Activated CD8-positive, alpha-beta memory T cell treated with anti-CD3 and anti-CD28 coated beads for 1 hour (primary cell): ENCODE measurements at places on chromosomes 3 and 15.

- DNase-seq = no peak
Measured at GRCh38 chr3:38264779-38265178, 833 bp upstream of the SLC22A13 start.

DNA sequence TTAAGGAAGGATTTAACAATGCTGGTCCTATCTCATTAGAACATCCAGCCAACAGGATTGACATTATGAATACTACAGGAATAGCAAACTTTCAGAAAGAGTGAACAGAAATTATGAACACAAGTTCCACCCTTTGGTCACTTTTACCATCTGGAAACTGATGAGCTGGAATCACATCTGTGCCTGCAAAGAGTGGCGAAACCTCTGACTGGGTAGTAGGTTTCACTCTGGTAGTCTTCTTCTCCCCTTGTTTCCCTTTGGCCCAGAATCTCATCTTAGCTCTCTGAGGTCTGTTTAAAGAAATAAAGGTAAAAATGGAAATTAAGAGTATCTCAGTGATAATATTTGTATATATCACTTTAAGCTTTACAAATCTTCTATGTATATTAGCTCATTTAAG, 73.1 kb downstream of the NR2E3 start:
- DNase-seq = no peak

- DNase-seq = no peak
Measured at GRCh38 chr3:42653560-42654330, at the start of gene ZBTB47. TSS of gene ZBTB47 (plus strand) at chr3:42653697. CDS start at chr3:42658356, 4,659 bp downstream.

DNA sequence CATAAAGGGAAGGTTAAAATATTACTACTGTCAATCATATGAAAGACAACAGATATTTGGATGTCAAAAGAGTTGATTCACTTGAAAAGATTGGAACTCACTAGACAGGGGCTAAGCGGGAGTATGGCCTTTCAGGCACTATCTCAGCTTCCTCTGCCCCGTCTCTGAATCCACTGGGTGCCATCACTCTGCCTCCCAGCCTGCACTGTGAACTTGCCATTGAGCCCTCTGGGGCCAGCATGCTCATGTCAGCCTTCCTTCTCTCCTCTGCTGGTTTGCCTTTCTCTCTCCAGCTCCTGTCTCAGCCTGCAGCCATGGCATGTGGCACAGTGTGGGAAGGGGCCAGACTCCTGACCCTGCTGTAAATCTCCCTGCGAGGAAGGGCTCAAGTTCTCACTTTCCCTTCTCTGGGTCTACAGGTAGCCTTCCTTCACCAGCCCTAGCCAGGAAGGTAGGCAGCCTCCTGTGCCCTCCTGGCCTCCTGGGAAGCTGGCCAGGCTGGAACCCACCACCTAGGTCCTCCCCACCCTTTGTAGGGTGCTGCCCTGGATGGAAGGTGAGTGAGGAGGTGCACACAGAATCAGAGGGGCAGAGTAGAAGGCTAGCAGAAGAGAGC, 54.0 kb upstream of the SLCO2A1 start:
- no peak for DNase-seq

DNA sequence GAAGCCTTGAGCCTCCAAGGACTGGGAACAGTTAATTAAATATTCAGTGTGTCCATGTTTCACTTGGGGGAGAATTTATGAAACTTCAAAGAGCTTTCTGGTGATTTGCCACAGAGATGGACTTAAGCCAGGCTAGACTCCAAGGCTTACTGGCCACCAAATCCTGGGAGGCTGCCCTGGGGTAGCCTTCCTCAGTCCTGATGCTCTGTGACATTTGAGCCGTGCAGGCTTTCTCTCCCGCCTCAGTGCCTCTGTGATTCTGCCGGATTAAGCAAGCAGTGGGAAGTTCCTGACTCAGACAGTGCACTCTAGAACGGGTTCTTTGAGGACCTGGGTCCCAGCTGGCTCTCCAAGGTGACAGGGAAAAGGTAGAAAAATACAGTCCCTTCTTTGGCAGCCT, 314.7 kb upstream of the ICE2 start:
- no peak for DNase-seq

DNA sequence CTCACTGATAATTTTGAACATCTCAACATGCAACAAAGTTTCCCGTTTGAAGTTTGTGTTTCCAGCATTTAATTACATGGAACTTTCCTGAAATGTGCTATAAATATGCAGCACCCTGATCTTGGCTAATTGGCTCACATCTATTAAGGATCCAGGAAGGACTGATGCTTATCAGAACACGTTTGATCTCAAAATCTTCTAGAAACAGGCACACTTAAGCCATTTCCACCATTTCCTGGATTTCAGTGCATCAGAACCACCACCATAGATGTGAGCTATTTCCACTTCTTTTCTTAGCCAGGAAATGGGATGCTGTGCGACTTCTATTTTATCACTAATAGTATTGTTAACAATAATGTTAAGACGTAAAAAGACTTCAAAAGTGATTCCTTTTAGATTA, 228.9 kb downstream of the FEZF2 start:
- no peak for DNase-seq

- no peak for DNase-seq
Measured at GRCh38 chr3:155778462-155778861, 27.6 kb downstream of the C3orf33 start.

GRCh38 chr3:33186524-33187367, 31.9 kb downstream of the SUSD5 start:
- DNase-seq = no peak

- DNase-seq = no peak
Measured at GRCh38 chr15:76252249-76252648, 59.0 kb downstream of the ETFA start.

- DNase-seq = no peak
Measured at GRCh38 chr15:85154061-85154460, 172.4 kb downstream of the PDE8A start.

DNA sequence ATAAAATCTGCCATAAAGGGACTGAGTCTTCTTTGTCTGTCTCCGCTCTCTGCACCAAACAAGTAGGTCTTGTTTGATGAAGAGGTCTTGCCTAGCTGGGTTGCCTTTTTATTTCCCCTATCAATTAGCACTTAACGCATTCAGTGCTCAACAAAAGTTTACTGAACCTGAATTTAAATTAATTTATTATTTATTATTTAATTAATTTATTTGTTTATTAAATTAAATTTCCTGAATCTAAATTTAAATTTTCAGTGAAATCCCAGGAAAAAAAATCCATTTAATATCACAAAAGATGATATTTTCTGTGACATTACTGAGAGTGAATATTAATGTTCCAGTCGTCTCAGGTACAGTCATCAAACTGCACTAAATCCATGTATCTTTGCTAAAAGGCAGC, 164.9 kb upstream of the AGTR1 start:
- DNase-seq = no peak

GRCh38 chr3:99639579-99639978, 1.2 kb downstream of the COL8A1 start:
- DNase-seq = no peak

- no peak for DNase-seq
Measured at GRCh38 chr3:36957862-36958686, 13.2 kb upstream of the TRANK1 start.

DNA sequence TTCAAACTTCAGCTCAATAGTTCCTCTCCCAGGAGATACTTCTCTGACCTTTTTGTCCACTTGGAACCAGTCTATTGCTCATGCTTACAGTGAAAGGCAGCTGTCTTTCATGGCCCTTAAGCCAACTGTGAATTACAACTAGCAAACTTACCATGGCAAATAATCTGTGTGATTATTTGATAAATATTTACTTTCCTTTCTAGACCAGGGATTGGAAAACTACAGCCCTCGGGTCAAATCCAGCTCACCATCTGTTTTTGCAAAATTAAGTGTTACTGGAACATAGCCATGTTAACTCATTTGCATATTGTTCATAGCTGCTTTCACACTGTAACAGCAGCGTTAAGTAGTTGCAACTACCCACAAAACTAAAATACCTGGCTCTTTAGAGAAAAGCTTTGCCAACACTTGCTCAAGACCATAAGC, 289.1 kb upstream of the MCTP2 start:
- DNase-seq = no peak

GRCh38 chr15:69812861-69813261, 284.9 kb downstream of the TLE3 start:
- DNase-seq = no peak

DNA sequence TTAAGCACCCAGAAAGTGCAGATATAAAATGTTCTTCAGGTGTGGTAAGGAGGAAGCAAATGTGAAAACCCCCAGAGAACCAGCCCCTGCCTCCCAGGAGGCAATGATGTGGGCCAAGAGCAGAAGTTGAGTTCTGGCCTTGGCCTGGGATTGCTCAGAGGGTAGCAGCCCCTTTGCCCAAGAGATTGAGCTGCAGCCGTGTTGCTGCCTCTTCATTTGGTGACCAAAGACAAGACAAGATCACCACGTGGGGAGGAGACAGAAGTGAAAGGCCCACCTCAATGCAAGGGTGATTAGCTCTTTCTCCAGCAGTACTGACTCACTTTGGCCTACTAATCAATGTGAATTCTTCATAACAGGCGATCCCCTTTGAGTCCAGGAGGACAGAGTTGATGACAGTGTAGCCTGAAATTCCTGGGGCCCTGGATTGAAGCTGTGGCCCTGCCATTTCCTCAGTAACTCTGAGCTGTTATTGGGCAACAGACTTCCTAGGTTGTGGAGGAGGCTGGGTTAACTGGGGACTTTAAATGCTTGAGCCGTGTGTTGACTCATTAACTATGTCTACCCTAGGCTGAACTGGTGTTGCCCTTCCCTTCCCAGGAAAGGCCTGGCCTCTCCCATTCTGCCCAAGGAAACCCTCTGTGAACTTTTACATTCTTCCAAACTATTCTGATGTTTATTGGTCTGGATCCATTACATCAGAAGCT, 86.5 kb downstream of the ST6GAL1 start:
- DNase-seq = no peak

GRCh38 chr15:89089316-89090230, 1.3 kb downstream of the ABHD2 start:
- DNase-seq = no peak

GRCh38 chr3:154904328-154904727, 175.8 kb upstream of the MME start:
- no peak for DNase-seq

GRCh38 chr3:55000546-55000945, 72.7 kb upstream of the LRTM1 start:
- DNase-seq = no peak

DNA sequence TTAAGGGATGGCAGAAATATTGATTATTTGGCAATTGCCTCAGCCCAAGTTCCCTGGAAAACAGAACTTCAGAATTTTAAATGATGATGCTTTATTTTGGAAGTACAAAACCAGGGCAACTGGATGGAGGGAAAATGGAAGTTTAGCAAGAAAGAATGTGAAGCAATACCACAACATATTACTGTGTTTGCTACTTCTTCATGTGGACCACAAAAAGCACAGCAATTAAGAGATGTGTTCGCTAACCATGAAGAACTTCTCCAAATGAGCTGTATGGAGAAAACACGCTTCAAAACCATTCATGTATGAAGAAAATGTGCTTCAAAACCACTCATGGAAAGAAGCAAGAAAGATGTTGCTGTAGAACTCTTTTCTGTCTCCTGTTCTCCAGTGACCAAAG, 64.7 kb upstream of the ARL6 start:
- DNase-seq = no peak

DNA sequence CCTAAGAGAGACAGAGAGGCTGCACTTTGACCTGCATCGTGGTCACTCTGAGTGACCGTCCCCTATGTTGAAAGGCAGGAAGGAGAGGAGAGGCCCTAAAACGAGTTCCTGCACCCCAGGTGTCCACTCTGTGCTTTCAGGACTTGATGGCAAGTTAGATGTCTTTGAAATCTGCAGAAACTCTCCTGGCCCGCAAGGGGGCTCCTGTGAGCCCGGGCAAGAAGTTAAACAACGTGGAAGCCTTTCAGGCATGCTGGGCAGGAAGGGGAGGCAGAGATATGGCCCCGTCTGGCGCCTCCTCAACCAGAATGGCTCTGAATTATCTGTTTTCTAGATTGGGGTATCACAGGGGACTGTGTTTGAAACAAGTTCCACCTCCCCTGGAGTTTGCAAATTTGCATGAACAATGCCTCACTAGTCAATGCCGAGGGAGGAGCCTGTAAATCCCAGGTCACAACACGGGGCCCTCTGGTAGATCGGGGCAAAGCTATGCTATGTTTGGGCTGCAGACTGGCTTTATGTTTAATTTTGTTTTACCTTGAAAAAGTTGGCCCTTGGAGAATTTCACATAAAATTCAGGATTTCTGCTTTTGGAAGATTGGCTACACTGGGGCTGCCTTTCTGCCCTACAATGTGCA, 9.8 kb downstream of the CTXND1 start:
- DNase-seq = no peak

DNA sequence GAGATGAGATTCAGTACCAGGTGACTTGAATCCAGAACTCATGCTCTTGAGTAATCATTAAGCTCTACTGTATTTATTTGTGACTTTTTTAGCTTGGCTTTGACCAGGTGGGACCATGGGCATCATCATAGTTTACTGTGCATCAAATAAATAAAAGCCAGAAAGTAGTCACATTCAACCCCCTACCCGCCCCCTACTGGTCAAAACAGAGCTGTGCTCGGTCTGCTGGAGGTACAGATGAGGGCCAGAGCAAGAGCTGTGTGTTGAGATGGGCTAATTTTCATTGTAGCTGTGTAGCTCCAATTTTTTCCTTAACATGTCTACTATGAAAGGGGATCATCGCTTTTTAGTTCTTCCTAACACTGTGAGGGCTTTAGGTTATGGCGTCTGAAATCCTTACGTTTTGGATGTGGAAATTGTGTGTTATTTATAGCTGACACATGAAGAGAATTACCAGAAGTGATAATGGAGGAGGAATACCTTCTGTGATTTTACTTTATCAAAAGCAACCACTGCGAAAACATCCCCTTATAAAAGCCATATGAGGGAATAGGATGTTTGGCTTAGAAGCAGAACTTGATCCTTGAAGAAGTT, 375.1 kb downstream of the PTPRG start:
- no peak for DNase-seq

DNA sequence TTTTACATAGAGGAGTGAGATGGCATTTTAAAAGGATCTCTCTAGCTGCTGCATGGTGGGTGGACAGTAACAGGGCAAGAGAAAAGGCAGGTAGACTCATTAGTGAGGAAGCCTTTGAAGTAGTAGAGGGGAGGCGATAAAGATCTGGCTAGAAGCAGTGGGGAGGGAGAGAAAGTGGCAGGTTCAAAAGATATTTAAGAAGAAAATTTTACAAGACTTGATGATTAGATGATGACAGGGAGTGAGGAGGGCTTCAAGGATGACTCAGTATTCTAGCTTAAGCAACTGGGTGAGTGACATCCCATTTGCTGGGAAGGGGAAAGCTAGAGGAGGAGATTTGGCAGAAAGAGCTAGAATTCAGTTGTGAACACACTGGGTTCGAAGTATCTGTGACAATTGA, 3.8 kb upstream of the BRPF1 start:
- no peak for DNase-seq

GRCh38 chr3:172174513-172175253, 135.3 kb downstream of the FNDC3B start:
- DNase-seq = no peak
